ENCODE measurements at places on chromosomes 5 and 9.

- peak; percentile 40 for DNase-seq
Measured at GRCh38 chr5:75668977-75669689, 48.1 kb downstream of the POC5 start.

DNA sequence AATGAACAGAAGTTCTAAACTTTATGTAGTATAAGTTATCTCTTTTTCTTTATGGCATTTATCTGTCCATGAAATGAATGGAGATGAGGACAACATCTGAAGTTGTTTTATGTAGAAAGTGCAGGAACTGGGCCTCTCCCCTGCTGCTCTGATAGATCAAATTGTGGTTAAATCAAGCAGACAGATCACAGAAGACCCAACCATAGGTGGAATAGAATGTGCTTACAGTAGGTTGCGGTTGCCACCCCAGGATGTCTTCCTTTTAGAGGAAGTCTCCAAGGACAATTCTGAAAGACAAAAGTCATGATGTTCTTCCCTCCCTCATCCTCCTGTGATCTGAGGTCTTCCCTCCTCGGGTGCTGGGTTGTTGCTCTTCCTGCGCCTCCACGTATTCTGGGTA lies 12.9 kb downstream of the RASGRF2 start:
- no peak for DNase-seq

GRCh38 chr5:77486344-77486962 lies 5.7 kb downstream of the WDR41 start:
- DNase-seq = no peak

GRCh38 chr5:138724470-138725146 lies 28.6 kb upstream of the CTNNA1 start:
- DNase-seq = peak; percentile 0

DNA sequence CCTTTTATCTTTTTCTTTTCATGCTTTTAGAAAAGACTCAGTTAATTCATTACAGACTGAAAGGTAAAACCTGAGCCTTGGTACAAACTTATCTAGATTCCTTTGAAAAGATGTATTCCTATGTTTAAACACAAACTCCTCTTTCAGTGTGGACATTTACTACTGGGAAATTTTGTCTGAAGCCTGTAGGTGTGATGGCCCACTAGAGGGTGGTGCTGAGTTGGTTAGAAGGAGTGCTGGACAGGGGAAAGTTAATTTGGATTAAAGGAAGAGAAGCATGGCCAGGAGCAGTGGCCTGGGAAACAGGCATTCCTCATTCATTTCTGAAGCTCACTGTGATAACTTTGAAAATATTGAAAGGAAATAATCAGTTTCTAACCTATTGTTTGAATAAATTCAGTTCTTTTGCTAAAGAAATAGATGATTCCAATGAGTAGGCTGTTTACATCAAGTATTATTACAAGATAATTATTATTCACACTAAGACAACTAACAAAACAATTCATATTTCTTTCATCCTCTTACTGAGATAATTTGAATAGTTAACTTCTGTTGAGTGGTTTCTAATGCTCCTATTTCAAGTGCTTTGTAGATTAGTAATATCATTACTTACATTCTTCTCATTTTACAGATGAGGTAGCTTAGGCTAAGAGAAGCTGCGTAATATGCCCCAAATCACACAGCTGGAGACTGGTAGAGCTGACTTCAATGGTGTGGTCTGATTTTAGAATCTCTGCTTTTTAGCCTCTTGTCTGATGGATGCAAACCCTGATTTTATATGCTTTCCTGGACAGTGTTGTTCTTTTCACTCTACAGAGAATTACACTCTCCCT lies 150.9 kb downstream of the ADGRV1 start:
- DNase-seq = no peak

GRCh38 chr9:38015906-38016305 lies 53.1 kb downstream of the SHB start:
- DNase-seq = no peak

GRCh38 chr5:12848709-12849108 lies 944.5 kb upstream of the CTNND2 start:
- no peak for DNase-seq

GRCh38 chr5:84287951-84288350 lies 96.7 kb downstream of the EDIL3 start:
- no peak for DNase-seq

GRCh38 chr9:77016121-77016525 lies 3.3 kb upstream of the FOXB2 start:
- no peak for DNase-seq

DNA sequence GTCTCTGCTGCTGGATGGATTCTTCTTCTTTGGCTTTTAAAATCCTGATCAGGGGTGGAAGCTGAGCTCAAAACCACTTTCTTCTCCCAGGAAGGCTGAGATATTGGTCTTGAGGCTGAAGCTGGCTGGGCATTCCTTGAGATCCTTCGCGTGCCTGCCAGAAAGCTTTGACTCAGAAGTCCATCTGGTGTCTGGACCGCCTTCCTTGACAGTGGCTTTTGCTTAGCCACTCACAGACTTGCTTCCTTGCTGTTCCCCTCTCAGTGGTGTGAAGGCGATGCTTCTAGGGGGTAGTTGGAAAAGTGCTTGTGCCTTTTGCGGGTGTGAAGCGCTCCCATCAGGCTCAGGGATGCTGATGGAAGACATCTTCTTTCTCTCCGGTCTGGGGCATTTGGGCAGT lies 45.9 kb downstream of the RGS3 start:
- DNase-seq = no peak

GRCh38 chr9:38065369-38066075 lies 3.5 kb downstream of the SHB start:
- DNase-seq = no peak

DNA sequence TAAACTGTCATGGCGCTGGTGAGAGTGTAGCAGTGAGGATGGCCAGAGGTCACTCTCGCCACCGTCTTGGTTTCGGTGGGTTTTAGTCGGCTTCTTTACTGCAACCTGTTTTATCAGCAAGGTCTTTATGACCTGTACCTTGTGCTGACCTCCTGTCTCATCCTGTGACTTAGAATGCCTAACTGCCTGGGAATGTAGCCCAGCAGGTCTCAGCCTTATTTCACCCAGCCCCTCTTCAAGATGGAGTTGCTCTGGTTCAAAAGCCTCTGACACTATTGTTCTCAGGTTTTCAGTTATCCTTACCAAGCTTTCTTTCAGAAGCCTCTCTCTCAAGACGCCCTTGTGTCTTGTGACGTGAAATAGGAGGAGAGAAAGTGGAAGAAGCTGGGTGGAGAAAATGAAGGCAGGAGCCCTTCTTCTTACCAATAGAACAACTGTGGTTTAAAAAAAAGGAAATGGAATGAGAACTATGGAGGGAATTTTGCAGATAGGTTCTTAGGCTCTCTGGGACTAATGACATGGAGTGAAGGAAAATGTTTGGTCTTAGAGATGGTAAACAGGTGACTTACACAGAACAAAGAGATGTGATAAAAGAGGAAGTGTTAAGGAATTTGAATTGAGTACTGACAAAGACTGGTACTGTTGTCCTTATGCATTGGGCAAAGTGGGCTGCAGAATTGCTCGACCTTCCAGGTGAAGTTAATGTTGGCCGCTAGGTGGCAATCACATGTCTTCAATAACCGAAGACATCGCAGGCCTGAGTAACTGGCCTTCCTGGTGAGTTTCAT lies 133.3 kb upstream of the RAI14 start:
- DNase-seq = peak; percentile 52

GRCh38 chr9:112285056-112285455 lies 48.4 kb downstream of the PTBP3 start:
- no peak for DNase-seq

DNA sequence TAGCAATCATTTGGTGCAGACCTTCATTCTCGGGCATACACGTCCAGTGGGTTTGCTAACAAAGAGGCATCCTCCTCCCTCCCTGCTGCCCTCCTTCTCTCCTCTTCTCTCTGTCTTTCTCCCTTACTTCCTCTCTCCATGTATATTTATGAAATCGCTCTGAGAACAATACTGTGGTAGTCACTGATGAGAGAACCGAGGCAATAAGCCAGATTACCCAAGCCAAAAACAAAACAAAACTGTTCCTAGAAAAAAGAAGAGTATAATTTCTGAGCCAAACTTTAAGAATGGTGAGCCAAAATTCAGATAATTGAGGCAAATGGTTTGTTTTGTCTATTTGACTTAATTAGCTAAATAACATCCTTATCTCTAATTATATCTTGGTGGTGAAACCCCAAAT lies 15.8 kb upstream of the HMHB1 start:
- no peak for DNase-seq

GRCh38 chr5:158676642-158677469 lies 422.9 kb downstream of the EBF1 start:
- peak; percentile 7 for DNase-seq

DNA sequence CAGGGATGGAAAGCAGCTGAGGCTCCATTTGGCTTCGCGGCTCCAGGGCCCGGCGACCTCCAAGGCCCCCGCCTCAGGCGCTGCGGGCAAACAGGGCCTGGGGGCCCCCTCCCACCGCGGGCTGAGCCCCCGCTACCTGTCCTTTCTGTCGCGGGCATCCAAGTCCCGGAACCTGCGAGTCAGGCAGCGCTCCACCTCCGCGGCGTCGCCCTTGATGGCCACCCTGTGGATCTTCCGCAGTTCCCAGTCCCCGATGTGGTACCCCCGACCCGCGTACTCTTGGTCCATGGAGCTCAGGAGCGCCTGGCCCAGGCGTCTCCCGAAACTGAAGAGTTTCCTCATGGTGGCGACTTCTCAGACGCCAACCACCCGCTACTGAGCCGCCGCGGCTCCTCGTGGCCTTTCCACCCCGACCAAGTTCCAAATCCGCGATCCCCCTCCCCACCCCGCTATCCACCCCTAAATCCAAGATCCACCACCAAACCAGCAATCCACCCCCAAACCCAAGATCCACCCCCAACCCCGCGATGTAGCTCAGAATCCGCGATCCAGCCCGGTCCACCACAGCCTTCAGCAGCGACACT lies 86.5 kb upstream of the CCDC180 start:
- no peak for DNase-seq

- DNase-seq = no peak
Measured at GRCh38 chr9:36897478-36897877, 136.6 kb downstream of the PAX5 start.

- no peak for DNase-seq
Measured at GRCh38 chr5:116456036-116456435, 118.6 kb downstream of the SEMA6A start.

- no peak for DNase-seq
Measured at GRCh38 chr9:121349009-121349408, 21.0 kb downstream of the STOM start.

GRCh38 chr5:111731638-111732037 lies 25.4 kb downstream of the NREP start:
- DNase-seq = no peak

DNA sequence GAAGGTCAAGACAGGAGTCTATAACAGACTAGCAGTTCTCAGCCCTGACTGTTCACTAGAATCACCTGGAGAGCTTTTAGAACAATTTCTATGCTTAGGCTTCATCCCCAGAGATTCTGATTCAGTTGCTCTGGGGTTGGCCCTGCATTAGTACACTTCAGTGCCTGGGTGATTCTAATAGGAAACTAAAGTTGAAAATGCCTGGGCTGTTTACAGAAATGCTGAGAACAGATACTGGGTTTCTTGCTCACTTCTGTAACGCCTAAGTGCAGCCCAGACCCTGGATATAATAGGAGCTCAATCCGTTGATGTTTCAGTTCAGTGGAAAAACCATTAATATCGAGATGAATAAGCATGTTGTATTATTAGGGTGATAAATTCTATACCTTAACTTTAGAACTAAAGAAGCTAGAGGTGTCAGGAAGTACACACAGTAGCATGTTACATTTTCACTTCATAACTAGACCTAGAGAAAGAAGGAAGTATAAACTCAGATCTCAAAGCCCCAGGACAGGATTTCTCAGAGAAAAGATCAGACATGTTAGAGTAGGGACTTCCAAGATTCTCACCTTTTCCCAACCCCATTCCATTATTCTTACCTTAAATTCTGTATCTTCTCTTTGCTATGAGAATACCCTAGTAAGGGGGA lies 20.4 kb downstream of the HAVCR2 start:
- no peak for DNase-seq

DNA sequence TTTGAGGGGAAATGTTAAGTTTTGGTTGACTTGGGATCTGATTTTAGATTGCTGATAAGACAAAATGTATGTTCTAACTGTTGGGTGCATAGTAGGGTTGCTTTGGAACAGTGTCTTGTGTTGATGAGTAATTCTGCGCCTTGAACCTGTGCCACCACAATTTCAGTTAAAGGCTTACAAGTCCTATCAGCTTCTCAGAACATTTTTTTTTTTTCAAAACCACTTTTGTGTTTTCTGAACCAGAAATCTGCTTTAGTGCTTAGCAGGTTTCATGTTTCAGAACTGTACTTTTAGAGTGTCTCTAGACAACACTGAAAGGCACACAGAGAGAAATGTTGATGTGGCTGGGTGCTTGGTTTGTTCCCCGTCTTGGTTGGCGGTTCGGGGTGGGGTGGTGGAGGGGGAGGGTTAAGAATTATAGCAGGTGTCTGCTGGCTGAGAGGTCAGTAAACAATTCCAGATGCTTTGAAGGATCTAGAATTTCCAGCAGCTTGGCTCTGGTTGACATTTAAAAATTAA lies 84.6 kb downstream of the ANKRD55 start:
- DNase-seq = peak; percentile 49

- DNase-seq = no peak
Measured at GRCh38 chr5:56211298-56211865, 21.7 kb downstream of the ANKRD55 start.

- DNase-seq = peak; percentile 26
Measured at GRCh38 chr5:118791926-118792734, 196.2 kb downstream of the DTWD2 start.

DNA sequence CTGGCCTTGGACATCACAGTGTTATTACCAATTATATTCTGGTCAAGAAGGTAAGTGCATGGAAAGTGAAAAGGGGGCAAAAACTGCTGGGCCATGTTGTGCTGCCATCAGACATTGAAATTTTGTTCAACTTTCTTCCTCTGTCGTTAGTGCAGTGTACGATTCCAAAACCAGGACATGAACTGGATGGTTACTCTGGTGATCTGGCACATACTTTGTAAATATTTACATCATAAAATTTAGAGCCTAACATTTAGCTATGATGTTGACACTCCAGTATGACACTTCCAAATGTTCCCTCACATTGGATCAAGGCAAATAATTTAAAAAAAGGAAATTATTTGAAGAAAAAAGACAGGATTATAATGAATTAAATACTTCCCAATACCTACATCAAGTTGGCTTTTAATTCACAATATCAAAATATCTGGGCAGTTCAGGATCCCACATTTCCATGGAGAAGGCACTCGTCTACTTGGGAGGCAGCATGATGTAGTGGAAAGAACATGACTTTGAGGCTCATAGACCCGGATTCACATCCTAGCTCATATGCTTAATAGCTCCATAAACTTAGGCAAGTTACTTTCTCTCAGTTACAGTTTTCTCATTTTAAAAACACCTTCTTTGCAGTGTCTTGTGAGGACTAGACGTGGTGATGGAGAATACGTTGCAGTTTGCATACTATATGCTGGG lies 342.5 kb upstream of the MPDZ start:
- DNase-seq = no peak

GRCh38 chr5:121913418-121913817 lies 48.4 kb upstream of the SRFBP1 start:
- DNase-seq = no peak

GRCh38 chr9:126428534-126429175 lies 102.0 kb downstream of the MVB12B start:
- no peak for DNase-seq

GRCh38 chr5:159947708-159948358 lies 31.6 kb downstream of the ADRA1B start:
- DNase-seq = no peak

- no peak for DNase-seq
Measured at GRCh38 chr5:16082053-16082452, 97.5 kb downstream of the MARCHF11 start.

- DNase-seq = no peak
Measured at GRCh38 chr5:59685191-59685530, 208.4 kb downstream of the PDE4D start.
